ENCODE measurements at places on chromosomes 3 and 15.

GRCh38 chr3:71273453-71273852, 310.1 kb downstream of the FOXP1 start:
- no peak for DNase-seq

DNA sequence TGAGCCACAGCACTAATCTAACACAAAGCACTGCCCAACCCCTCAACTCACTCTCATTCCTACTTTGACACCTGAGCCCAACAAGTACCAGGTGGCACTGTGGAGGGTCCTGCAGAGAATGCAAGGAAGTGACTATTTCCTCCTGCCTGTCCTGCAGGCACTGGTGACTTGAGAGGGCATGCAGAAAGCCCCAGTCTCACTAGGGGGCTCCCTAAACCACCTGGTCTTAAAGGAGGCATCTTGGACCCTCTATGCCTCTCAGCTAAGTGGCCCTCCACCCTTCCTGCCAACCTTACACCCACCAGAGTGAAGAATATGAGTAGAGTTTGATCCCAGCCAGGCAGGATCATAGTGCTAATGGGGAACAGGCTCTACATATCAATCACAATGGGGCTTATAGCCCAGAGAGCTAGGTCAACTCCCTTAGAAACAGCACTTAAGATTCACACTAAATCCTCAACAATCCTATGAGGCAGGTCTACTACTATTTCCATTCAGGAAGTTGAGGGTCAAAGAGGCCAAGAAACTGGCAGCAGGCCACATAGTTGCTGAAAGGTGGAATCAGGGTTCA, 15.2 kb downstream of the TRAIP start:
- DNase-seq, result peak; percentile 29

- no peak for DNase-seq
Measured at GRCh38 chr15:79017953-79018352, 72.6 kb downstream of the RASGRF1 start.

DNA sequence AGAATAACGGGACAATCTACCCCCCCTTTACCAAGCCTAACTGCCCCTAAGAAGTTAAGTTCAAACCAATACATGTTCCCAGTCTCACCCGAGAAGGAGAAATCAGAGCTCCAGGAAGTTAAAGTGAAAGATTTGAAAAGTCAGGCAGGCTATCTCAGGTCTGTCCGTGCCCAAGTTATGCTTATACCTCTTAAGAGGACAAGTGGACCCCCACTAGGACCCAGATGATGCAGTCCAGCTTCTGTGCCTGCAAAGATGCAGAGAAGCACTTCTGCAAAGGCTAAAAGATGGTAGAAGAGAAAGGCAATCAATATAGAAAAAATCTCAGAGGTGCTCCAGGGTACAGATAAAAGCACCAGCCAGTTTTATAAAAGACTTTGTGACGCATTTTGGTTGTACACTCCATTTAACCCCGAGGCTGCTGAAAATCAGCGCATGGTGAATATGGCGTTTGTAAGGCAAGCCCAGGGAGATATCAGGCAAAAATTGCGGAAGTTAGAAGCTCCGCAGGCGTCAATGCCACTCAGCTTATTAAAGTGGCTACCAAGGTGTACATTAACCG, 9.8 kb upstream of the SLC9C1 start:
- DNase-seq, result no peak

DNA sequence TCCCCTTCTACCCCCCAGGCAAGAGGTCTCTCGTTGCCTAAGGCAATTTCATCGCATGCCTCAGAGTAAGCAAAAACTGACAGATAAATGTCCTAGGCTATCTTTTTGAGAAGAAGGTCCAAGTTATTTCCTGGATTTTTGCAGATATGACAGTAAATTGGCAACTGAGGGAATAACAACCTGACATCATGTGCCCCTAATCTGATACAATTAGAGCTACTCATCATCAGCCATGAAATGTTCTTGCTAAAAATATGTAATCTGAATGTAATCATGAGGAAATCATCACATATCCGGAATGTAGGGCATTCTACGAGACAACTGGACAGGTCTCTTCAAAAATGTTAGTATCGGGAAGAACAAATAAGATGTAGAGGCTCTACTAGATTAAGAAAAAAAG, 44.1 kb downstream of the TNIK start:
- no peak for DNase-seq

- no peak for DNase-seq
Measured at GRCh38 chr3:133248389-133248788, 151.5 kb upstream of the BFSP2 start.

GRCh38 chr3:131317667-131318066, 63.9 kb upstream of the NUDT16 start:
- no peak for DNase-seq

- no peak for DNase-seq
Measured at GRCh38 chr3:81173514-81173913, 587.9 kb downstream of the GBE1 start.

All from iPS DF 6.9 (cell line).